ENCODE measurements at places on chromosomes 16 and 17.

GRCh38 chr17:21500064-21500463 lies 123.9 kb downstream of the KCNJ12 start:
- ATAC-seq = no peak

- no peak for ATAC-seq
These were observed 42.1 kb downstream of the MAP1LC3B start for GRCh38 chr16:87434146-87434667.

- ATAC-seq = peak; percentile 88
These were observed 6.2 kb downstream of the PSMD12 start for GRCh38 chr17:67359960-67360791.

- no peak for ATAC-seq
These were observed 15.0 kb upstream of the PEMT start for GRCh38 chr17:17606416-17607000.

GRCh38 chr16:1099189-1100083 lies 3.4 kb upstream of the C1QTNF8 start:
- ATAC-seq = no peak
